Right ventricle myocardium inferior (tissue), 1 donor: ENCODE measurements at places on chromosomes 5 and 9. TPM values are rescaled to one million over a fixed set of nuclear protein-coding genes. Genes with fewer than 3 reads are reported as not detected.

GRCh38 chr9:126111556-126111955 is 215.1 kb upstream of the MVB12B start:
- no peak for DNase-seq

Gene PCDHGB7
- total RNA-seq: 8.6 TPM

GRCh38 chr9:107283623-107284616 is 841 bp downstream of the RAD23B start:
- peak; percentile 89 for DNase-seq

Gene ADCY2
- total RNA-seq: 0.19 TPM

Gene SPINK1
- total RNA-seq: not detected

GRCh38 chr5:74877624-74878304 is 11.6 kb upstream of the FAM169A start:
- DNase-seq: no peak

Gene RGMB
- total RNA-seq: 15.4 TPM
